Amniotic epithelial cell (primary cell): ENCODE measurements at places on chromosomes 13 and 19.
A peak's percentile ranks its signal among the peaks of the same experiment; 100 is the strongest.

GRCh38 chr19:3345850-3346460 lies 20.4 kb upstream of the NFIC start:
- no peak for DNase-seq

GRCh38 chr19:11242864-11243797 lies 3.7 kb downstream of the ANGPTL8 start:
- peak; percentile 69 for DNase-seq

DNA sequence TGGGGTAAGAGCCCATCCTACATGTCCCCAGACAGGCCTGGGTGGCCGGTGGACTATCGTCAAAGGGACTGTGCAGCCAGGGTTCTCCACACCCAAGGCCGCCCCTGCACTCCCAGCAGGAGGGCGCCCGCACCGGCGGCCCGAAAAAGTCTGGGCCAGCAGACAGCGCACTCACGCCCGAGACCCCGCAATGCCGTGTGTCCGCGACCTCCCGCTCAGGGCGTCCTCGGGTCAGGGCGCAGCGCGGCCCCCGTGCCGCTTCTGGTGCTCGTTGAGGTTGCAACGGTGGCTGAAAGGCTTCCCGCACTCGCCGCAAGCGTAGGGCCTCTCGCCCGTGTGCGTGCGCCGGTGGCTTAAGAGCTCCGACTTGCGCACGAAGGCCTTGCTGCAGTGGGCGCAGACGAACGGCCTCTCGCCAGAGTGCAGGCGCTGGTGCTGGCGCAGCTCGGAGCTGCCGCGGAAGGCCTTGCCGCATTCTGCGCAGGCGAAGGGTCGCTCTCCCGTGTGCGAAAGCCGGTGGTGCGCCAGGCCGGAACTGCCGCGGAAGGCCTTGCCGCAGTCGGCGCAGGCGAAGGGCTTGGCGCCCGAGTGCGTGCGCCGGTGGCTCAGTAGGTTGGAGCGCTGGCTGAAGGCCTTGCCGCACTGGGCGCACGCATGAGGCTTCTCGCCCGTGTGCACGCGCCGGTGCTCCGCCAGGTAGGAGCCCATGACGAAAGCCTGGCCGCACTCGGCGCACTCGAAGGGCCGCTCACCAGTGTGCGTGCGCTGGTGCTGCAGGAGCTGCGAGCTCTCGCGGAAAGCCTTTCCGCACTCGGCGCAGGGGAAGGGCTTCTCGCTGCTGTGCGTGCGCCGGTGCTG lies 2.8 kb upstream of the A1BG start:
- DNase-seq: peak; percentile 21

DNA sequence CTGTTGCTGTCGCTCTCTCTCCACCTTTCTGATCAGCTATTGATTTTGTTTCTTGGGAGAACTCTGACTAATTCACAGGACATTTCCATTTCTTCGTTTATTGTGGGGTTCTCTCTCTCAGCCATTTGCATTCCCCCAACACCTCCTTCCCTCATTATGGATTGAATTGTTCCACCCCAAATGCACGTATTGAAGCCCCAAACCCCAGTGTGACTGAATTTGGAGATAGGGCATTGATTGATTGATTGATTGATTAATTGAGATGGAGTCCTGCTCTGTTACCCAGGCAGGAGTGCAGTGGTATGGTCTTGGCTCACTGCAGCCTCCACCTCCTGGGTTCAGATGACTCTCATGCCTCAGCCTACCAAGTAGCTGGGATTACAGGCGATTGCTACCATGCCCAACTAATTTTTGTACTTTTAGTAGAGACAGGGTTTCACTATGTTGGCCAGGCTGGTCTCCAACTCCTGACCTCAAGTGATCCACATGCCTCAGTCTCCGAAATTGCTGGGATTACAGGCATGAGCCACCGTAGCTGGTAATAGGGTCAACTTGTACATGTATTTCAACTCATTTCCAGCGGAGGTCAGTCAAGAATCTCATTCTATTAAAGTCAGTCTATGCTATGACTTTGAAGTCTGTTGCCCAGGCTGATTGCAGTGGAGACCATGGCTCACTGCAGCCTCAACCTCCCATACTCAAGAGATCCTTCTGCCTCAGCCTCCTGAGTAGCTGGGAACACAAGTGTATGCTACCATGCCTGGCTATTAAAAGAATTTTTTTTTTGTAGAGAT lies 13.6 kb downstream of the NFILZ start:
- no peak for DNase-seq

- peak; percentile 55 for DNase-seq
Measured at GRCh38 chr13:100513987-100514670, 74.5 kb downstream of the GGACT start.

- no peak for DNase-seq
Measured at GRCh38 chr19:33486936-33487811, 34.4 kb downstream of the PEPD start.

GRCh38 chr19:2888731-2889224 lies 11.9 kb upstream of the ZNF57 start:
- peak; percentile 21 for DNase-seq

DNA sequence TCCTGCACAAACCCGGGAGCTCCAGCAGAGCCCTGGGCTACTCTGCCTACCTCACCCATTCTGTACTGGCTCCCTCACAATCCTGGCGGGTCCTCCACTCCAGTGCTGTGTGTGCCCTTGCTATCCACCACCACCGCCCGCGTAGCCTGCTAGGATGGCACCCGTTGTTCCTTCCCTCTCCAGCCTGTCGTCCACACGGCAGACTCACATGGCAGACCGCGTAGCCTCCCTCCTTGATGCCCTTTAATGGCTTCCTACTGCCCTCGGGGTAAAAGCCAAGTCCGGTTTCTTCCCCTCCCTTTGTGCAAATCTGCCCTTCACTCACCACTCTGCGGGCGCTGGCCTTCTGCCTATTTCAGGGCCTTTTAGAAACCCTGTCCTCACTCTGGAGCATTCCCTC lies 106.6 kb downstream of the RAB20 start:
- DNase-seq: no peak

GRCh38 chr19:6402837-6403608 lies 10.1 kb upstream of the GTF2F1 start:
- DNase-seq: peak; percentile 77

DNA sequence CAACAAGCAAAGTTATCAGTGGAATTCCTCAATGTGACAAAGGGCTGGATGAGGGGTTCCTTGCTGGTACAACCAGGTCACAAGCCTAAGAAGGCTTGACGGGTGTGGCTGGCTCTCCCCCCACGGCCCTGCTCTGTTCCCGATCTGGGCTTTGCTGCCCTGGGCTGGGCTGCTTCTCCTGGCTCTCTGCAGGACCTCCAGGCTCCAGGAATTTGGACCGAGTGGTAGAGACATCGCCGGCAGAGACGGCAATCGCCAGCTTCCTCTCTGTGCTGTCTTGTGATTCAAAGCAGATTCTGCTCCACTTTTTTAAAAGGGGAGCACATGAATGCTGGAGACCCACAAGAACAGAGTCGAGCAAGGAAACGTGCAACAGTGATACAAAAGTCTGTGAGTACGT lies at the start of gene SERPINE3:
Gene SERPINE3 (plus strand): TSS at position 338 of the 400 bp plus-strand sequence. CDS start 1,401 bp downstream, outside the sequence.
- DNase-seq: peak; percentile 47

DNA sequence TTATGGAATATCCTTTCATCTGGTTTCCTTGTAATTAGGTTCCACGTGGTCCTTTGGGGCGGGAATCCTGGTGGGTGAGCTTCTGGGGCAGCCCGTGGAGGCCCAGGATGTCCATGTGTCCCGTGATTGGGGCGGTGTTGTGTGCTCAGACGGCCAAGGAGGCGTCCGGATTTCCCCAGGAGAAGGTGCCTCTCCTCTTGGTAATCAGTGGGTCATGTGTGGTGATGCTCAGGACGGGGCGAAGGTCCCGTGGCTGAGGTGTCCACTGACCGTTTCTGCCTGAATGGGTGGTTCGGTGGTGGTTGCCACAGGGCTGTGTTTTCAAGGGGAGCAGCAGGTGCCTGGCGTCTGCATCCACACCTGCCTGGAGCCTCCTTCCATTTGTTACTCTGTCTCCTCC lies 52.2 kb upstream of the F7 start:
- no peak for DNase-seq

DNA sequence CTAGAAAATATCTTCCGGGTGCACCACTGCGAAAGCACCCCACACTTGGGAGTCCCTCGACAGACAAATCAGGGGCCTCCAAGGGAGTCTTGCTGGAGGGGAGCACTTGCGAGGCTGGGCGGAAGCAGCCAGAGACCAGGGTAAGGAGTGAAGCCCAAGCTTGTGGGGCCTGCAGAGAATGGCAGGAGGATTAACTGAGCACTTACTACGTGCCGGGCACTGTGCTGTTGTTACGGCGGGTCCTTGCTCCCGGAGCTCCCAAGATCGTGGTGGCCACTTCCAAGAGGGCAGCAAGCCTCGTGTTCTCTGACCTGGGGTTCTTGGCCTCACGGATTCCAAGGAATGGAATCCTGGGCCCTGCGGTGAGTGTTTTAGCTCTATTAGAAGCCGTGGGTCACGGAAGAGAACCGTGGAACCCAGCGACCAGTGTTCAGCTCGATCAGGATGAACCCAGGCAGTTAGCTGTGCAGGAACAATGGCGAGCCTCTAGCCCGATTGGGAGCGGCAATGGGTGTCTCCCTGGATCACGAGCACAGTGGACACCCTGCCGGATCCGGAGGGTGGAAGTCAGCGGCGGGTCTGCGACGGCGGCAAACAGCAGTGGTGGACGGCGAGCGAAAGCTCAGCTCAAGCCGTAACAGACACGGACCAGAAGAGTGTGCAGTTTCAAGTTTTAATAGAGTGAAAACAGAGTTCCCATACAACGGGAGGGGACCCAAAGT lies 9.6 kb downstream of the TTYH1 start:
- no peak for DNase-seq

- DNase-seq: no peak
Measured at GRCh38 chr13:111129465-111130115, 14.5 kb downstream of the ARHGEF7 start.

- DNase-seq: no peak
Measured at GRCh38 chr19:3003046-3003445, 25.7 kb downstream of the TLE6 start.

GRCh38 chr13:91574766-91575165 lies 176.3 kb downstream of the GPC5 start:
- DNase-seq: no peak

DNA sequence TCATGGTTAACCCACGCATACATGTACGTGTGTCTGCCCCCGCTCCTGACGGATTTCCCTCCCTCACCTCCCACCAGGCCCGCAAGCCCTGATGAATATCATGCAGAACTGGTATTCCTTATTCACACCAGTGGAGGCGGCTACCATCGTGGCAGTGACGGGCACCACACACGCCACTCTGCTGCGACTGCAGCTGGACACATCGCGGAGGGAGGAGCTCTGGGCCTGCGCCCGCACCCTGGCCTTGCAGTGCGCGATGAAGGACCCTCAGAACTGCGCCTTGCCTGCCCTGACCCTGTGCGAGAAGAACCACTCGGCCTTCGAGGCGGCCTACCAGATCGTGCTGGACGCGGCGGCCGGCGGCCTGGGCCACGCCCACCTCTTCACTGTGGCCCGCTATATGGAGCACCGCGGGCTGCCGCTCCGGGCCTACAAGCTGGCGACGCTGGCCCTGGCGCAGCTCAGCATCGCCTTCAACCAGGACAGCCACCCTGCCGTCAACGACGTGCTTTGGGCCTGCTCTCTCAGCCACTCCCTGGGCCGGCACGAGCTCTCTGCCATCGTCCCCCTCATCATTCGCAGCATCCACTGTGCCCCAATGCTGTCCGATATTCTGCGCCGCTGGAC lies 35.0 kb downstream of the ZSWIM4 start:
- DNase-seq: no peak

GRCh38 chr13:29733147-29733611 lies 117.2 kb downstream of the UBL3 start:
- no peak for DNase-seq

- DNase-seq: no peak
Measured at GRCh38 chr19:30168760-30169159, 203.4 kb upstream of the ZNF536 start.

DNA sequence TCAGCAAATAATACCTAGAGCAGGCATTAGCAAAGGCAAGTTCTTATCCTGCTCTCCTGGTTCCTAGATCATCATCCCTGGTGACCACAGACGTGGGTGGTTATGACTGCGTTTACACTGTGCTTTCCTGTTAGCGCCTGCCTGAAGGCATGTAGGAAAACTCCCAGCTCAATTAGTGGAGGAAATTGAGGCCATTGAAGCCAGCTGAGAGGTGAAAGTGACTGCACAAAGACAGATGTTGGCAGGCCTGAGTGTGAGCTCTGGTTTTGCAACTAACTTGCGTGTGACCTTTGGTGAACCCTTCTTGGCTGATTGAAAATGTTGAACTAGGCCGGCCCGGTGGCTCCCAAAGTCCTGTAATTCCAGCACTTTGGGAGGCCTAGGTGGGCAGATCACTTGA lies 17.5 kb upstream of the NWD1 start:
- DNase-seq: peak; percentile 21

DNA sequence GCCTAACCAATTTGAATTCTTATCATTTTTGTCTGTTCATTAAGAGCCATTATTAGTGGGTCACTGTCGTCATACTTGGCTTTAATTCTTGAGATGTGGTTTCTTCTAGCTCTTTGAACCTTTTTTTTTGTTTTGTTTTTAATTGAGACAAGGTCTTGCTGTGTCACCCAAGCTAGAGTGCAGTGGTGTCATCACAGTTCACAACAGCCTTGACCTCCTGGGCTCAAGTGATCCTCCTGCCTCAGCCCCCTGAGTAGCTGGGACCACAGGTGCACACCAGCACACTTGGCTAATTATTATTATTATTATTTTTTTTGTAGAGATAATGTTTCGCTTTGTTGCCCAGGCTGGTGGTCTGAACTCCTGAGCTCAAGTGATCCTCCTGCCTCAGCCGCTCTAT lies 25.8 kb upstream of the LDLR start:
- no peak for DNase-seq

DNA sequence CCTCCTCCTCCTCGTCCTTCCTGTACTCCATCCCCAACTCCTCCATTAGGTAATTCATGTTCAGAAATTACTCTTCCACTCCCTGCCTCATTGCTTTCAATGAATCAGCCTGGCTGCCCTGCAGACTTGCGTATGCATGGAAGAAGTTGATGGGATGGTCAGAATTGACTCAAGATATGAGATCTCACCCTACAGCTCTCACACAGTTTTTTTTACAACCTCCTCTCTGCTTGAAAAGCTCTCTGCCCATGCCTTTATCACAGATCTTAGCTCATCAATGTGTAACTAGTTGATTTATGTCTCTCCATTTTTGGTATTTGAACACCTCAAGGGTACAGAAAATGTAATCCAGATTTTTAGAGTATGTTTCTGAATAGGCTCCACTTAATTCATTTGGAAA lies 506.9 kb downstream of the TBC1D4 start:
- DNase-seq: no peak

DNA sequence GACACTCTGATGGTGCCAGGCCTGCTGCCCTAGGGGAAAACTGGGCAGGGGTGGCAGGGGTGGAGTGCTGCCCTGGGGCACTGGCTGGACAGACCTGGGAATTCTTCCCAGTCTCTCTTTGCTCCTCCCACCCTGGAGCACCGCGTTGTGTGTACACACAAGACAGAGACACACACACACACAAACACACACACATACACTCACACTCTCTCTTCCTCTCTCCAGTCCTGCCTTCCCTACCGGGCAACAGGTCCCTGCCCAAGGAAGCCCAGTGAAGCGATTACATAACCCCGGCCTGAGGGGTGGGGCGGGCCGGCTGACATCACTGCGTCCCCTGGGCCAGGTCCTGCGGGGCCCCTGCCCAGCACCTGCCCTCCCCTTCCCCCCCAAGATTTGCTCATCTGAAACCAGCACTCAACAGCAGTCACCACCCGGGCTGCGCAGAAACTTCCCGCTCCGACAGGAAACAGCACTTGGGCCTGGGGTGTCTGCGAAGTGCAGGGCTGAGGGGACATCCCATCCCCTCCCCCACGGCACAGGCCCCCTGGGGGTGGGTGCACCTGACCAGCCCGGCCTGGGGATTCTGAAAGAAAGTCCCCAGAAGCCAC lies 1.2 kb downstream of the MKNK2 start:
- DNase-seq: peak; percentile 75

GRCh38 chr19:4196587-4197148 lies 14.2 kb downstream of the ANKRD24 start:
- DNase-seq: no peak

GRCh38 chr13:75869981-75870380 lies 233.9 kb downstream of the LMO7 start:
- no peak for DNase-seq
